Fibroblast of skin of scalp (primary cell): ENCODE measurements at places on chromosomes 3 and 15.

DNA sequence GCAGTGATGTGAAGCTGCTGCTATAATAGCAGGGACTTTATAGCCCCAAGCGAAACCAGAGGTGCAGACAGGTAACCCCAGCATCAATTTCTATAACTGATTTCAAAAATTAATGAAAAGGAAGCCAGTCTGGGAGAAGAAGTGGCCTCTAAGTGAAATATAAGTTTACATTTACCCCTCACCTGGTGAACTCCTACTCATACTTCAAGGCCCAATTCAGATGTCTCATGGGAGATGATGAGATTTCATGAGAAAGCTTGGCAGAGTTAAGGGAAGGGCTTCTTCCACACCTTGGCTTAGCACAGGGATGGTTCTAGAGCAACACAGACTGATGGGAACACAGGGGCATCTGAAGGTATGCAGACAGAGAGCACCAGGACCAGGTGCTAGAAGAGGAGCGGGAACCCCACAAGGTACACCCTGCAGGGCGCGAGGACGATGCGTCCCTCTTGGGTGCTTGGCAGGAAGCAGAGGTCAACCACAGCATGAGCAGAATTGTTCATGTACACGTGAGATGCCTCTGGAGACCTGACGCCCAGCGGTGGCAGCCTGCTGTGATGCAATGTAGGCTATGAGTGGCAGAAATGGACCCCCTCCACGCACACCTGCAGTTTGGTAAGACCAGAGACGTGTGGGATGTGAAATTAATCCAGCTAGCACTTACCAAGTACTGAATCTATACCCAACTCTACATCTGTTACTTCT, 102.9 kb downstream of the SRGAP3 start:
- no peak for DNase-seq

DNA sequence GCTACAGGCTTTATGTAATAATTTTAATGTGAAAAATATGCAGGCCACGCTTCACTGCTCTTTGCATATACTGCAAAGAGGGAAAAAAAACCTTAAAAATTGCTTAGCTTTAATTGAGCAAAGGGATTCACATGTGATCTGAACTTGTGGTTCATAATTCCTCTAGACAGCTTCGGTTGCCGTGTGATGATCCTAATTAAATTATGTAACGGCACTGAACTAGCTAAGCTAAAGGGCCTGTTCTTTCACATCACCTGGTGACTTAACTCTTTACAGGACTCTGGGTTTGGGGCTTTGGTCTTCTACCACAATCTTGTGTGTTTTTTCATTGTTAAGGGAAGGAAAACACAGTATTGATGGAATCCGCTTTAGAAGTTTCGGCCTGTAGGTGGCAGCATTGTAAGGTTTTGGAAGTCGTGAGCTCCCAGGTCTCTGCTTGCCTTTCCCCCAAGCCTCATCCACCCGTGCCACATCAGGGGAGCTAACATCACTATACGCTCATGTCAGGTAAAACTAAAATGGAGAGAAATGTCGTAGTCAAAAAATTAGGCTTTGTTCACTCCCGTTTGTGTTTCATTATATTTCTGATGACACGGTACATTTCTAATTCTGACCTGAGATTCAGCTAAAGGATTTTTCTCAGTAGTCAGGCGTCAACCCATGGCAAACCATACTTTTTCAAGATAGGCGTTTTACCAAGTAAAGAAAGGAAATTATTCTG, 205.6 kb upstream of the DPH6 start:
- peak; percentile 83 for DNase-seq

- DNase-seq = no peak
Measured at GRCh38 chr3:194824100-194824499, 138.4 kb downstream of the FAM43A start.

GRCh38 chr3:17542591-17542990, 199.8 kb downstream of the TBC1D5 start:
- DNase-seq = peak; percentile 23

DNA sequence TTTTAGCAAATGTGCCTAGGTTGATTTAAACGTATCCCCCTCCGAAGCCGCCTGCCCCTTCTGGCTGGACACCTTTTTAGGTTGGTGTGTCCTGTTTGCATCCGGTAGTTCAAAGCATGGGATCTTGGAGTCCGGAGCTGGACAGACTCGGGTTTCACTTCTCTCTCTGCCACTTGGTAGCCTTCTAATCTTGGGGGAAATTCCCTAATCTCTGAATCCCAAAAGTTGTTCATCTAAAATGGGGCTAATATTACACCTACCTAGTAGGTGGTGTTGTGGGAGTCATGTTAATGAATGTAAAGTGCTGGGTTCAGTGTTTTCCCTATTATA, 760 bp downstream of the FANCI start:
- no peak for DNase-seq

- DNase-seq = no peak
Measured at GRCh38 chr3:60703008-60703407, 548.2 kb downstream of the FHIT start.

DNA sequence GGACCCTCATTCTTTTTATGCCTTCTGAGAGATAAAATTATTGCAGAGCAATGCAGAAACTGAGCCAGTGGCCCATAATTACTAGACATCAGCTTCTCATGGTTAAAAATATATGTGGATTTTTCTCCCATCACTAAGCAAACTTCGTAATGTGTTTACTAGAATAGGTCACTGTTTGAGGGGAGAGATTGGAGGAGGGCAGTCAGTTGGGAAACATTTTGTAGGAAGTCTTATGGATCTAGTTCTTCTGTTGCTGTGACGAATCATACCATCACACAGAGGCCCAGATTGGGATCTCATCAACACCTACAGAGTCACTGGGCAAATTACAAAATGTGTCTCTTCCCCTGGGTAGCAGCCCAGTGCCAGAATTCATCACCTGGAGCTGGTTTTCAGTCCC, 81.4 kb downstream of the PDE8A start:
- no peak for DNase-seq

GRCh38 chr3:189139611-189139940, 32.2 kb upstream of the TPRG1 start:
- DNase-seq = no peak

DNA sequence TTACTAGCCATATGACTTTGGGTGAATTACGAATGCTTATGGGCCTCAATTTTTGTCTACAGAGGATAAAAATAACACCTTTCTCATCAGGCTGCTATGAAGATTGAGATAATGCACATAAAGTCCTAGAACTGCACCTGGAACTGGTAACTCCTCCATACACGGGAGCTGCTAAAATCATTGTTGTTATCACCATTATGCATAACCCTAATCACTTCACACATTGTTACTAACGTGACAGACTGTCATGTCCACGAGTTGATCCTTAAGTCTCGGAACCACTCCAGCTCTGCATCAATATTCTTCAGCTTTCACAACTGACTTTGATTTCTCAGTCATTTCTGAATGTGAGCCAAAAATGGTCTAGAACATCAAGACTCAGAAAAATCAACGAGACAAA, 64.1 kb downstream of the RFTN1 start:
- DNase-seq = no peak

- no peak for DNase-seq
Measured at GRCh38 chr3:130760922-130761321, 14.3 kb upstream of the PIK3R4 start.

- no peak for DNase-seq
Measured at GRCh38 chr3:178043084-178043483, 493.2 kb upstream of the KCNMB2 start.

DNA sequence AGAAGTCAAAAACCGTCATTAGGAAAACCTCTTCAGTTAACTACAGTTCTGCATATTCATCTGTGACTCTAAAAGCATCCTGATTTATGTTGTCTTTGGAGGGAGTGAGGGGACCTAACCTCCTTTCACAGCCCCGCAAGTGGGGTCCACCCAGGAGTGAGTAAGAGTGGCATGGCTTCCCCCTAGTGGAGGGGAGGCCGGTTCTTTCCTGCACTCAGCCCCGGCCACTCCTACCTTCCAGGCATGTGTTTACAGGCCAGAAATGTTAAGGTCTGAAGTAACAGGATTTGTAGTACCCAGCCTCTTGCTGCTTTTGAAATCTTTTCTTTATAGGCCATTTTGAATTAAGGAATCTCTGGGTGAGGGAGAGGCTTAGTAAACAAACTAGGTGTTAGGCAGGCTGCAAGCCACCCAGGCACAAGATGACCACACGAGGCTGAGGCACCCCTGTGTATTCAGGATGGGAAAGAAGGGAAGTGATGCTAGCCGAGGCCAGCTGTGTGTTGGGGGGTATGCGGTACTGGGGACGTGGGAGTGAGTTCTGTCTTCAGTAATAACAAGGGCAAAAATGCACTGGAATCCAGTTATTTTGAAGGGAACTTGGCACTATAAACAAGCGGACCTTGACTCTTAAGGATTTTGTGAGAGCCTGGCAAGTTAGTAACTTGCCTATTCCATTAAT, 50.5 kb downstream of the CTDSPL start:
- no peak for DNase-seq

GRCh38 chr15:44550256-44550655, 13.3 kb downstream of the EIF3J start:
- peak; percentile 54 for DNase-seq

GRCh38 chr3:73766599-73767381, 142.0 kb upstream of the PDZRN3 start:
- peak; percentile 92 for DNase-seq

GRCh38 chr3:186949281-186949982, 19.1 kb downstream of the ST6GAL1 start:
- no peak for DNase-seq

DNA sequence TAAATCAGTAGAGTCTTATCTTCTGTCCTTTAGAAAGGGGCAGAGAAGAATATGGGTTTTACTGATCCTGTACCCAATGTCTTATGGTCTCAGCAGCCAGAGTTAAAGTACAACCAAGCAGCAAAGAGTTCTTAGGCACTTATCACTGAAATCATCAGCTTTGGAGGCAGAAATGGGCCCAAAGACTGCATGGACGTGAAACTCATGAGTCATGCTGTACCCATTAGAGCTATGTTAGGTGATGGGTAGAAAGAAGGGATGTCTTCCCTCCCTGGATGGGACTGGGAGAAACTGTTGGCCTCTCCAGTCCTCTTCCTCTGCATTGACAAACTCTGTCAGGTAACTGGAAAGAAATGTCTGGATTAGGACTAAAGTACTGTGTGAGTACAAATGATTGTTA, 63.4 kb downstream of the EOMES start:
- DNase-seq = no peak

DNA sequence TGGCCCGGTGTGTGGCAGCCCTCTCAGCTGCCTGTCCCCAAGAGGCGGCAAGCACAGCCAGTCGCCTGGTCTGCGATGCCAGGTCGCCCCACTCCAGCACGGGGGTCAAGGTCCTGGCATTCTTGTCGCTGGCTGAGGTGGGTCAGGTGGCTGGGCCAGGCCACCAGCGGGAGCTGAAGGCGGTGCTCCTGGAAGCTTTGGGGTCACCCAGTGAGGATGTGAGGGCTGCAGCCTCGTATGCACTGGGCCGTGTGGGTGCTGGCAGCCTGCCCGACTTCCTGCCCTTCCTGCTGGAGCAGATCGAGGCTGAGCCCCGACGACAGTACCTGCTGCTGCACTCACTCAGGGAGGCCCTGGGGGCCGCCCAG, 20.8 kb downstream of the CAND2 start:
- no peak for DNase-seq

GRCh38 chr3:157294953-157295352, 135.0 kb upstream of the CCNL1 start:
- DNase-seq = no peak

- DNase-seq = no peak
Measured at GRCh38 chr3:63151897-63152296, 126.2 kb upstream of the SYNPR start.

- no peak for DNase-seq
Measured at GRCh38 chr3:99549957-99550603, 88.3 kb upstream of the COL8A1 start.

- DNase-seq = no peak
Measured at GRCh38 chr3:107816107-107816506, 274.7 kb downstream of the CD47 start.

GRCh38 chr15:54208786-54209185, 230.5 kb downstream of the UNC13C start:
- no peak for DNase-seq

GRCh38 chr15:67049351-67050044, 15.9 kb upstream of the SMAD3 start:
- peak; percentile 88 for DNase-seq

GRCh38 chr15:28885630-28886430, at the start of gene APBA2:
TSS of gene APBA2 (plus strand) at chr15:28885974. CDS start at chr15:29053885, 167,911 bp downstream.
- peak; percentile 46 for DNase-seq

GRCh38 chr3:5006755-5007202, 27.5 kb downstream of the BHLHE40 start:
- DNase-seq = peak; percentile 10

DNA sequence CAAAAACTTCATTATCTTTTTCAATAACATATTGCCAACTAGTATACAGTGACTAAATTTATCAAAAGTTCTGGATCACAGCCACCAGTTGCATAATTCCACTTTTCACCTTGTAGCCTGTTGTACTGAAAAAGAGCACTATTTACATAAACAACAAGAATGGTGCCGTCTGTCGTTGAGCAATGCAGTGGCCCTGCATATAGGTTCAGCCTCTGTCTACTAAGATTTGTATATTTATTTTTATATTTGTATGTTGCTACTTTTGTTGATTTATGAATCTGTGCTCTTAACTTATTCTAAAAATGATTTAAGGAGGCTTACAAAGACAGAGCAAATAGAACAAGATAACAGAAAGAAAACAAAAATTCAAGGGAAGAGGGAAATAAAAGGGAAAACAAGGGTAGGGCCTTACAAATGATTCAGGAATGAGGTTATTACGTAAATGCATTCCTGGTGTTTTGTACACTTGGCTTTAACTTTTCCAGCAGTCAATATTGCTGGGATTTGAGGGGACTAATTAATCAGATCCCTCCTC, 257.6 kb upstream of the STT3B start:
- DNase-seq = peak; percentile 33

GRCh38 chr3:46670000-46670890, 23.2 kb downstream of the ALS2CL start:
- DNase-seq = no peak

DNA sequence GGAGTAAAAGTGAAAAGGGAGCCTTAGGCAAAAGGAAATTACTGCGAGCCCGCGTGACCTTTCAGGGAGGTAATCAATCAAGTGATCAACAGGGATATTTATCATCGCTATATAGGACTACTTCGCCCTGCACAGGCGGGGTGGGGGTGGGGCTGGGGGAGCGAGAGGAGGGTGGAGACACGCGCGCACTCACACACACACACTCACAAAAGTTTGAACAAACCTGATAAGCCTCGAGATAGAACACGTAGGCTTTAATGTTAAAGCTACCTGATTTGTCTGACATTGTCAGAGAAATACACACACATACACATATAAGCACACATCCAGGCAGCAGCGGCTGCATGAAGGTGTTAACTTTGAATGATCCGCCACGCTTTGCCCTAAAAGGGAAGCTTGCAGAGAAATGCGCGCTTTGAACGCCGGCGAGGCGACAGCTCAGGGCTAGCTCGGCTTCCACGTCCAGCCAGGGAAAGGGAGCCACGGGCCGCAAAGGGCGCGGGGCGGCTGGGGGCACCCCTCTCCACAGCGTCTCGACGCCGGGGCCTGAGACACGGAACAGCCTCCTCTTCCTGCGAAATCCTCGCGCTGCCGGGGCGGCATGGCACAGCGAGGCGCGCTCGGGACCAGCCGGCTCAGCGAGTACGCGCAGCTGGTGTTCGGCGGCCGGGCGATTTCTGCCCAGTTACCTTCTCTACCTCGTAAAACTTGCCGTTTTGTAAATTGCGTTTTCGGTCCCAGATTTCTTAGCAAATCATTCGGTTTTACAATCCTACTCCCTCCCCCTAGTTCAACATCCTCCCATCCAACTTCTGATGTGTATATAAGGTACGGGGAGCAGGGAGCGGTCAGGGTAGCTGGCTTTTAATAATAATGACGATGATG, 4.8 kb upstream of the MECOM start:
- DNase-seq = no peak

- DNase-seq = no peak
Measured at GRCh38 chr3:59121346-59122144, 71.7 kb upstream of the CFAP20DC start.

- no peak for DNase-seq
Measured at GRCh38 chr15:95194746-95195145, 963.4 kb downstream of the MCTP2 start.
